Kasumi-1 (cell line): ENCODE measurements at places on chromosomes 2 and 18.

- no peak for DNase-seq
Observed at GRCh38 chr2:328761-329160, 40.9 kb upstream of the ALKAL2 start.

- DNase-seq = no peak
Observed at GRCh38 chr2:180461761-180462160, 454.7 kb upstream of the CWC22 start.

GRCh38 chr2:149902081-149902480 is 314.5 kb upstream of the MMADHC start:
- no peak for DNase-seq

GRCh38 chr2:138504546-138505235 is 3.1 kb downstream of the SPOPL start:
- peak; percentile 90 for DNase-seq

GRCh38 chr18:76445275-76445674 is 49.8 kb downstream of the ZNF516 start:
- DNase-seq = no peak
